ENCODE measurements at places on chromosomes 12 and 14. TPM values are rescaled to one million over a fixed set of nuclear protein-coding genes. Genes with fewer than 3 reads are reported as not detected.

DNA sequence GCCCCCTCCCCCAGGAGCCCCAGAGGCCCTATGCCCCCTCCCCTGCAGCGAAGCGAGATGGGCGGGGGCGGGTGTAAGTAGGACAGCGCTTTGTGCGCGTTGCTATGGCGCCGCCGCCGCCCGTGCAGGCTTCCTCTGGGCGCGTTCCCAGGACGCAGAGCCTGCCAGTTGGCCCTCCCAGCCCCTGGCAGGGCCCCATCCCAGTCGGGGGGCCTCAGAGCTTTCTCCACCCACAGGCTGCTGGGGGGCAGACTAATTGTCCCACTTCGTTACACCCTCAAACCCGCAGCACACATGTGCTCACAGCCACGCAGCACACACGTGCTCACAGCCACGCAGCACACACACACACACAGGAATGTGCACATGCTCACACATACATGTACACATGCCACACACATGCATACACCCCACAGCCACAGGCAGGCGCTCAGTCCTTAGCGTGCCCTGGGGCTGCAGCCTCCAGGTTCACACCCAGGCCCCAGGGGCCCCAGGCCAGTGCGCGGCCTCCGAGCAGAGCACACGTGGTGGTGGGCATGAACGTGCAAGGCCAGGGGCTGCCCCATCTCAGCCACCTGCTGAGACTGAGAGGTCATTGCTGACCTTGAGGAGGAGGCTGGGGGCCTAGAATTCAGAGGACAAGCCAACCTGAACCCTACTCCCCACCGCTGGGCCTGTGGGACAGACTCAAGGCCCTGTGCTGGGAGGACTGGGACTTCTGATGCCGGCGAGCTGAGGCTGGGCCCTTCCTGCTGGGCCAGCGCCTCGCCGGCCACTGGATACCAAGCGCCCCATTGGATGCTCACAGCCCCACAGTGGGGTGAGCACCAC lies 15.6 kb downstream of the TRMT61A start:
- no peak for DNase-seq

The PPFIA2 gene
- total RNA-seq = not detected

GRCh38 chr12:26697217-26697616 lies 135.8 kb downstream of the ITPR2 start:
- DNase-seq = no peak

The OR4K13 gene
- not detected for total RNA-seq

DNA sequence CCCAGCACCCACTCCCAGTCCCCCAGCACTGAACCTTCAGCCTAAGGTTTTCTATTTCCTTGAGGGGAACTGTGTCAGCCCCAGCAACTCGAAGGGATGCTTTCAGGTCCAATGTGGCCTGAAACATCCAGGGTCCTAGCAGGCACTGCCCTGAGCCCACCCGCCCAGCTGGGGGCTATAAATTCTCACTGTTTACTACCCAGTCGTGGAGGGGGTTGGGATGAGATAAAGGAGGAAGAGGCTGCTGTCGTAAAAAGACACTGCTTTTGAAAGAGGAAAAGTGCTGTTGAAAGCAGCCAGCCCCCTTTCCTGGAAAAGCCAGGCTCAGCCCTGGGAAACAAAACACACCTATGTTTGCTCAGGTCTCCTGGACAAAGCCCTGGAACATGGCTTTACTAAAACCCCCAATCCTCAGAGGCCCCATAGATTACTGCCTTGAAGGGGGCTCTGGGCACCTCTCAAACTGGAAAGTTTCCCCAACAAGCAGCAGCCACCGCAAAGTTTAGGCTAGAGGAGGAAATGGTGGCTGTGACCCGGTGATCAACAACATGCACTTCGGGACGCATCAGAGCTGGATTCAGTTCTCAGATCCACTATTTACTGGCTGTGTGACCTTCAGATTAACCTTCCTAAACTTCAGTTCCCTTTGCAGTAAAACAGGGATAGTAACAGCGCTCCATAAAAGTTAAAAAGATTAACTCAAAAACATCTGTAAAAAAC lies 51.0 kb downstream of the ACTN1 start:
- no peak for DNase-seq

GRCh38 chr14:24339284-24340151 lies at the start of gene RIPK3:
Gene RIPK3, minus strand, starts transcription at chr14:24339991. Its CDS starts 165 bp downstream, at chr14:24339826.
- no peak for DNase-seq

DNA sequence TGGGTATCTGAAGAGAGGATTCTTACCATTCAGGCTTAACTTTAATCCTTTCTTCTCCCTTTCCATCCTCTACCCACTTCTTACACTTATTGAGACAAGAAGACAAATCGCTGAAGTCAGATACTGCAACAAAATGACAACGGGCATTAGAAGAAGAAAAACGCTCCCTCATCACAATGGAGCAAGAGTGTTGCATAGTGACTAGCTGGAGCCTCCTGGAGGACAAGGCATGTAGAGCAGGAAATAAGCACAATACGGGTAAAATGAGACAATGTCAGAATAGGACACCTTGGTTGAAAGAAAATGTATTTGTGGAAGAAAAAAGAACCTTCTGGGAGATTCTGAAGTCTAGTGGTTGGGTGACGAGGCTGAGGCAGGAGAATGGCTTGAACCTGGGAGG lies 501.0 kb downstream of the RERGL start:
- peak; percentile 13 for DNase-seq

The SLC25A47 gene
- total RNA-seq = not detected

DNA sequence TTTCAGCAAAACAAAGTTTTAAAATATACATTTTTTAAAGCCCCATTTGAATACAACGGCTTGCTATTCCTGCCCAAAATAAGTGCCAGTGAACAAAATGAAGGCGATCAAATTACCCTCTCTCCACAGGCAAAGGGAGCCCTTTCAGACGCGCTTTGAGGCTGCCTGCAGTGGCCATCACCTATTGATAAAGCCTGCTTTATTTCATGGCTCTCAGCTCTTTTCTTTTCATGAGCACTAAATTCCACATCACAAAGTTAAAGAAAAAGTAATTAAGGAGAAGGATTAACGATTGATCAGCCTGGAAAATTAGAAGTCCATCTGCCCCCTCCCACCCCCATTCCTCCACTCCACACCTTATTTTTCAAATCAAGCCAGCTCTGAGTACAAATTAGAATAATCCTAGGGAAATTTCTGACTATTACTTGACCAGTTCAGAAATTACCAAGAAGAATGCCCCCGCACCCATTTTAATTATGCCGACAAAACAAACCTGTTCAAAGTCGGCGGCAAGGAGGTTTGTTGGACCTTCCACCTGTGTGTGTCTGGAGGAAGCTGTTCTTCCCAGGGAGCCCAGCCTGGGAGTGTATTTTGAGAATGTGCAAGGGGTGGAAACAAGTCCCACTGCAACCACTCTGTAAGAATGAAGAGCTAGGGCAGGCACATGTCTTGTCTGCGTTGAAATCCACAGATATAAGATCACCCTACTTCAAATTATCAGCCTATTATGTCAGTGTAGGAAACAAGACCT lies 64.2 kb upstream of the RIC8B start:
- DNase-seq = no peak

The ANKS1B gene
- not detected for total RNA-seq

The OASL gene
- 0.50 TPM for total RNA-seq

The OTX2 gene
- not detected for total RNA-seq

The CCDC38 gene
- total RNA-seq = not detected

The P2RX7 gene
- 0.43 TPM for total RNA-seq

The PRORP gene
- total RNA-seq = 33.5 TPM

DNA sequence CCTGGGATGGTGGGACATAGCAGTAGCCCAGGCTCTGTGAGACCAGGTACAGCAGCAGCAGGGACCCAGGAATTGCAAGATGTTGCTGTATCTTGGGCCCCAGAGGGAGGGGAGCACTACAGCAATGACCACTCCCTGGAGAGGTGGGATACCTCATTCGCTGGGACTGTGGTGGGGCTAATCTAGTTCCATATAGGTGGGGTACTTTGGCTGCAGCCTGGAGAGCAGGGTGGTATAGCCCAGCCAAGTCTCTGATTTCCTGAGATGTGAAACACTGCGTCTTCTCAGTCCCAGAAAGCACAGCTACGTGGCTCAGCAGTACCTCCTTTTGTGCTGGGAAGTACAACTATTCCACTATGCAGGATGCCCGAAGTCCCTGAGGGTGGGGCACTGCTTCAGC lies 163.7 kb upstream of the ARHGAP5 start:
- no peak for DNase-seq

DNA sequence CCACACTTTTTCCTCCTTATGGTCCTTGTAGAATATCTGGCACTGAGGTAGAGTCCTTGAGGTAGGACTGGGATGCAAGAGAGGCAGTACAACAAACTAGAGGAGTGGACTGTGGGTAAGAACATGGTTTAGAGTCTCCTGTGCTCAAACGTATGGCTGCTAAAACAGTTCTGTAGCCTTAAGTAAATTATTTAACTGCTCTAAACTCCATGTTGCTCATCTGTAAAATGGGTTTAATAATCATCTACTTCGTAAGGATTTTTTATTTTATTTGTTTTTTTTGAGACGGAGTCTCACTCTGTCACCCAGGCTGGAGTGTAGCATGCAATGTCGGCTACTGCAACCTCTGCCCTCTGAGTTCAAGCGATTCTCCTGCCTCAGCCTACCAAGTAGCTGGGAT lies 3.6 kb upstream of the COPZ1 start:
- no peak for DNase-seq

DNA sequence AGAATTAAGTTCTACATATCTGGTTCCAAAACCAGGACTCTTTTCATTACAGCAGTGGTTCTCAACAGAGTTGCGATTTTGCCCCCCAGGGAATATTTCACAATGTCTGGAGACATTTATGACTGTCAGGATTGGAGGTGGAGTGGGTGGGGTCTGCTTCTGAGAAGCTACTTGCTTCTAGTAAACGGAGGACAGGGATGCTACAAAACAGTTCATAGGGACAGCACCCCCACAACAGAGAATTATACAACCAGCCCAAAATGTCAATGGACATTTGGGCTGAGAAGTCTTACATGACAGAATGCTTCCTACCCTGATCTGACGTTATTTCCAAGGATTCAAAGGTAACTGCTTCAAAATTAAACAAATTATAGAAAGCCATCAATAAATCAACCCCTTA lies 739 bp upstream of the SPATA7 start:
- DNase-seq = peak; percentile 10

GRCh38 chr14:88590173-88590572 lies 27.3 kb downstream of the ZC3H14 start:
- no peak for DNase-seq

DNA sequence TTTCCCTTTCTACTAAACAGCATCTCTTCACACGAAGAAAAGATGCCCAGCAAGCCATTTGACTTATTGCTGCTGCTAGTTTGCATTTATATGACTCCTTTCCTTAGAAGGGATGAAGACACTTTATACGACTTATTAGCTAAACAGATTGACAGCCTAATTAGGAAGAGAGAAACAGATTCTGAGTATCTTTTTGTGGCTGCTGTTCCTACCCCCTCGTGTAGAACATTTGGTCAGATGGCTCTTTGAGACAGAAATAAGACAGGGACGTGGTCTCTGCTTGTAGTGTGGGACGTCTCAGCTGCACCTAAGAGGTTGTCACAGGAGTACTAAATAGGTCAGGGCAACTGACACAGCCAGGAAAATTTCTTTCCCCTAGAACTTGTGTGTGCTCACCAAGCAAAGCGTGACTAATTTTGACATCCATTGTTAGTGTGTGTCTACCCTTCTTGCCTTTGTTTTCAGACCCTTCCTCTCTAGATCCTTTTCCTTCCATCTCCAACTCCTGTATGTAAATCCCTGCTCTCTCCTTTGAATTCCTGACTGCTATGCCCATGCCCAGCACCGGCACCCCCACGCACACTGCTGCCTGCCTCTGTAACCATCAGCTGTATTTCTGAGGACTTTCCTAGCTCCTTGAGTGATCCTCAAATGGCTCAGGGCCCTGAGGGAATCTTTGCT lies 83.2 kb downstream of the DAD1 start:
- no peak for DNase-seq

GRCh38 chr14:54654605-54655004 lies 87.7 kb downstream of the SAMD4A start:
- DNase-seq = no peak

- no peak for DNase-seq
Observed at GRCh38 chr14:69117020-69117767, 35.7 kb downstream of the DCAF5 start.

- peak; percentile 39 for DNase-seq
Observed at GRCh38 chr12:94718114-94718513, 67.8 kb upstream of the TMCC3 start.

DNA sequence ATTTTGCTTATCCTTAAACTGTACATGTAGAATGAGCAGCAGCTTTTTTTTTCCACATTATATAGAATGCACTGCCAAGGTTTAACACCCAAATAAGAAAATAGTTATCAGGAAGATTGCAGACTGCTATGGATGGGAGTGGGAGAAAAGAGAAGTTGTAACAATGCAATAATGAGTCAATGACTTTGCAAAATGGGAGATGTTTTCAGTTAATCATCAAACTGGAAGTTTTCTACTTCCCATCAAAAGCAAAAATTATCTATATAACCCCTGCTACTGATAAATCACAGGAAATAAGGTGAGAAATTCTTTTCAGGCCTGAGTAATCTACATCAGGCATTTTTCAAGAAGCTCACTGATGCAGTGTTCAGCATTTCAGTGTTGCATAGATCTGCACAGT lies 309.1 kb downstream of the GXYLT1 start:
- DNase-seq = no peak

DNA sequence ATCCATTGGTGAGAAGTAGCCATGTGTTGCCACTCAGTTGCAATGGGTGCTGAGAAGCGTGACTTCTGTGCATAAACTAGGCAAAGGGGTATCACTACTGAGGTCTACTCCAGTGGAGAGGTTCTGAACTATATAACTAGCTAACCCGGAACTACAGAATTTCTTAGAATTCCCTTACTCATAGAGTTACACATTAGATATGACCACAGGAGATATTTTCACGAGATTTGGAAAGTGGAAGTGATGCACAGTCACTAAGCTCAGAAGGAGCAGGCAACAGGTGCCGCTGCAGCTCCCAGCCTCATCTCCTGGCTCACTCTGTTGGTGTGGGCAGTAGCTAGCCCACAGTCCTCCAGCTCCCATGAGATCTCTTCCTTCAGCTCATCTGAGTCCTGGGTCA lies 136.6 kb downstream of the SSPN start:
- DNase-seq = no peak

GRCh38 chr12:13147688-13148484 lies 44.4 kb upstream of the GSG1 start:
- DNase-seq = no peak

The CPNE8 gene
- total RNA-seq = 19.7 TPM

- DNase-seq = no peak
Observed at GRCh38 chr12:113058553-113058952, 2.0 kb downstream of the DTX1 start.

DNA sequence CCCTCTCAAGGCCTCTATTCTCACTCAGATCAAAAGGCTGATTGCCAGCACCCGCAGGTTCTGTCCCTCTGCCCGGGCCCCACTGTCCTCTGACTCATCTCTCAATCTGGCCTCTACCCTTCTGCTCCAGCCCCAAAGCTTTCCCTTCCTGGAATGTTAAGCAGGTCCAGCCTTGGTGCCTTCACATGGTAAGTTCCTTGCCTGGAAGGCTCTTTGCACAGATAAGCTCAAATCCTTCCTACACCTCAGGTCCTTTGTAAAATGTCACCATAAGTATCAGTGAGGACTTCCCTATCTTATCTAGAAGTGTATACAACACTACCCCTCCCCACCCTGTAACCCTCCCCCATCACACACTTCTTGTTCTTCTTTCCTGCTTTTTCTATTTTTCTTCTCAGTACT lies 22.2 kb downstream of the LPCAT3 start:
- no peak for DNase-seq

The ZFHX2 gene
- total RNA-seq = 0.83 TPM

GRCh38 chr12:100166232-100166631 lies 23.6 kb upstream of the BLTP3B start:
- no peak for DNase-seq

Data from mammary epithelial cell (primary cell).